ENCODE measurements at places on chromosomes 3 and 15.

- no peak for DNase-seq
Measured at GRCh38 chr15:22839046-22839695, 705 bp downstream of the NIPA2 start.

DNA sequence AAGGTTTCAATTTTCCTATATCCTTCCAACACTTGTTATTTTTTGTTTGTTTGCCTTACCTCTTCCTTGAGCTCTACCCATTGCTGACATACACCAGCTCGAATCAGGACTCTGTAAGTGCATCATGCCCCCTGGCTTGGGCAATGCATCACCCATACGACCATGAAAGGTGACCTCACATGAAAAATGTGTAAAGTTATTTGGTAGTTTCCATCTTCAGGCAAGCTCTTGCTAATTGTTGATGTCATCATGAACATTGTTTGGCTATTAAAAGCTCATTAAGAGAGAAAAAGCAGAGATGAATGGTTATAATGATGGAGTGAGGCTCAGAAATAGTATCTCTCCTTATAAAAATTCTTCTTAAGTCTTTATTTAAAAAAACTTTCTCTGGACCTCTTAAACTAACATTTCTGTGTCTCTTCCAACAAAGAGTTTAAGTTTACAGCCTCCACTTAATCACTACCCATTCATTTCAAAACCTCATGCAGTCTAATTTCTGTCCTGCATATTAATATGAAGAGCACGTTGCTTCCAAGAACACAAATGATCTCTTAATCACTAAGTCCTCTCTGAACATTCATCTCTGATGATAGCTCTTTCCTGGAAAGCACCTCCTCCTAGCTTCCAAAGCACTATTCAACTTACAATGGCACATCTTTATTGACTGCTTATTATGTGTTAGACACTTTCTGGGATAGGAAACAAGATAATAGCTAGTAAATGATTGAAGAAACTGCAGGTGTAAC is 236.3 kb downstream of the NFKBIZ start:
- DNase-seq, result no peak

GRCh38 chr15:39672184-39672583 is 91.3 kb downstream of the THBS1 start:
- no peak for DNase-seq

- no peak for DNase-seq
Measured at GRCh38 chr3:122324871-122325323, at the start of gene CSTA. TSS of gene CSTA (plus strand) at chr3:122325248. CDS start at chr3:122325293, 45 bp downstream.

- DNase-seq, result no peak
Measured at GRCh38 chr3:117102426-117102825, 392.8 kb downstream of the TUSC7 start.

- no peak for DNase-seq
Measured at GRCh38 chr15:45635191-45635638, 386 bp downstream of the SQOR start.

GRCh38 chr3:8647137-8647985 is 2.8 kb upstream of the SSUH2 start:
- no peak for DNase-seq

DNA sequence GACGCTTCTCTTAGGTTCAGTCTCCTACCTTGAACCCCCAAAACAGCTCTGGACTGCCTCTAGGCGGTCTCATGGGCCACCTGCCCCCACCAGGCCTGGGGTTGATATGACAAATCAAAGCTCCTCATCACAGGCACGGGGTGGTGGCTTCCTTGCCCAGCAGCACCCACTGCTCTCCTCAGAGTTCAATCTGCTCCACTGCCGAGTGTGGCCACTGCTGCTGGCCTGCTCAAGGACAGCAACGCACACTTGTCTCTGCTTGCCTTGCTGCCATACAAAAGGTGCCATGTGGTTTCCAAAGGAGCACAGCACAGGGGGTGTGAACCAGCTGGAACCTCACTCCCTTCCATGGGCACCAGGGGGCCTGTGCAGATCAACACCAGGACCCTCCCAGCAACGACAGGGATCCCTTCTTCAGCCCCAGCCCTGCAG is 10.2 kb downstream of the KBTBD13 start:
- DNase-seq, result no peak

- DNase-seq, result no peak
Measured at GRCh38 chr15:62208367-62208766, 43.3 kb upstream of the C2CD4B start.

DNA sequence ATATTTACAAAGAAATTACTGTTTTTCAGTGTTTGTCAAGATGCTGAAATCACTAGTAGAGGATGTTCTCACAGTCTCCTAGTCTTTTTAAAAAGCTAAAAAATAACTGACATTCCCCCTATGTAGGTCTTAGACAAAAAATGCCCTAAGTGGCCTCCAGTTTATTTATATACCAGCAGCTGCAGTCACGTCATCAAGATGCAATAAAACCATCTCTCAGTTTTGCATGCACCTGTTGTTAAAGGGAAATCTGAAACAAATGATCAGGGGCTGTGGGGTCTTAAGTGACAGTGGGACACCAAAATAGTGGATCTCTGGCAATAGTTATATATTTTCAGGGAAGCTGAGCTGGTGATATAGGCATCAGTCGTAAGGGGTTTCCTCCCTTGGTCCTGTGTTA is 146.5 kb upstream of the ARPP21 start:
- DNase-seq, result peak; percentile 59

- DNase-seq, result no peak
Measured at GRCh38 chr15:88242586-88243555, 13.7 kb downstream of the NTRK3 start.

Measured in SHP77 treated with DMSO at 0.1 percent for 48 hours (cell line).